Iris pigment epithelial cell (primary cell): ENCODE measurements at places on chromosomes 5 and 9.

DNA sequence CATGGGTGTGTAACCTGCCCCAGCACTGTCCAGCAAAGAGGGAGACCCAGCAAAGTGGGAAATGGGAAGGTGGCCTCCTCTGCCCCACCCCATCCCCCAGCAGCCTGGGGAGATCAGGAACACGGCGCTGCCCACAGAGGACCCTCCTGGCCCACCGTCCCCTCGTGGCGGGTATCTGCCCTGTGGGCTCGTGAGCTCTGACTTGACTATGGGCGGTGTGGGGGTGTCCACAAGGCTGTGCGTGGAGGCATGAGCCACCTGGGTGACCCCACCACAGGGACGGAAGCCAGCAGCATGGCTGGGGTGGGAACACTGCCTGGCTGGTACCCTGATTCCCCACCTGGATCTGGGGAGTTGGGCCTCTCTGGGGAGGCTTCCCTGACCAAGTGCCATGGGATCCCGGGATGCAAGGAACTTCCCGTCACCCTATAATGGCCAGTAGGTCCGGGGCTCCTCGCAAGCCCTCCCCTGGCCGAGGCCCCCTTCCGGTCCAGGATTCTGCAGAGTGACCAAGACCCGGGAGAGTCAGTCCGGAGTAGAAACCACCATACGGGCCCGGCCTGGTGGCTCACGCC, 29.3 kb upstream of the SLC6A19 start:
- no peak for DNase-seq

GRCh38 chr9:35538361-35539234, 48.7 kb downstream of the RUSC2 start:
- peak; percentile 84 for DNase-seq

DNA sequence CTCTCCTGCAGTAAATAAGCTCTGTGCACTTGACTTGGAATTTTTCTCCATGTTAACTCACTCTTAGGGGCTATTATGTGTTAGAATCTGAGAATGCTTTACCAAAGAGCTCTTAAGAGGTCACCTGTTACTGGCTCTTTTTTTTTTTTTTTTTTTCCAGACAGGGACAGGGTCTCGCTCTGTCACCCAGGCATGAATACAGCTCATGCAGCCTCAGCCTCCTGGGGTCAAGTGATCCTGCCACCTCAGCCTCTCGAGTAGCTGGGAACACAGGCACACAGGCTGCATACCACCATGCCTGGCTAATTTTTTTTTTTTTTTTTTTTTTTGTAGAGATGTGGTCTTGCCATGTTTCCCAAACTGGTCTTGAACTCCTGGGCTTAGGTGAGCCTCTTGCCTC, 22.1 kb downstream of the HMGXB3 start:
- no peak for DNase-seq

GRCh38 chr9:133130685-133131244, 9.7 kb upstream of the RALGDS start:
- DNase-seq, result no peak

- no peak for DNase-seq
Observed at GRCh38 chr9:137499858-137500661, 40.9 kb upstream of the NSMF start.

DNA sequence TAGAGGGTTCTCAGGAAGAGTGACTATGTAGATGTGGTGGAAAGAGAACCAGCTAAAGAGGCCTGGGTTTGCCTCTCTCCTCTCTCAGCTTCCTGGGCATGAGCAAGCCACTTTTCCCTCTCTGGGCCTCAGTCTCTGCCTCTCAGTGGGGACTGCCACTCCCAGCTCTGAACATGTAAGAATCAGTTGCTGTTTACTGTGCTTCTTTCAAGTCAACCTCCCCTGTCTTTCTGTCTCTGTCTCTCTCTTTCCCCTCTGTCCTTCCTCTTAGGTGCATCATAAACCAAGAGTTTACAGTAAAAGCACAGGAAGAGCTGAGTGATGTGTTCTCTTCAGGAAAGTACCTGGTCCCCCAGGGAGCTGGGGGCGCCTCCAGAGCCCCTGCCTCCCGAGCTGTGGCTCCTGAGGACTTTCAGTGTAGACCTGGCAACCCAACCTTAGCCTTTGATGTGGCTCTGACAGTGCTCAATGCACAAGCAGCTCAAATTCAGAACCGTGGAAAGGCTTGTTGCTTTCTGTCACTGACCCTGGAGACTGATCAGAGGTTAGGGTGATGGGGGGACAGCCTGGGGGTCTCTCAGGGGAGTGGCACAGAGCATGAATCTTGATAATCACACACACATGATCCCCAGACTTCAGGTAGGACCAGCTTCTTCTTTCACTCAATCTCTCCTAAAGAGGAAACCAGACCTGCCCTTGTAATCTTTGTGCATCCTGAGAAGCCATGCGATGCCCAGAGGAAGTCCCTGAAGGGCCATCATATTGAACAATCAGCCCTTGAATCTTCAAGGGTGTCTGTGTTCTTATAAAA, 59.4 kb upstream of the TNFSF8 start:
- no peak for DNase-seq

- DNase-seq, result no peak
Observed at GRCh38 chr5:142317753-142318152, 7.1 kb downstream of the SPRY4 start.

DNA sequence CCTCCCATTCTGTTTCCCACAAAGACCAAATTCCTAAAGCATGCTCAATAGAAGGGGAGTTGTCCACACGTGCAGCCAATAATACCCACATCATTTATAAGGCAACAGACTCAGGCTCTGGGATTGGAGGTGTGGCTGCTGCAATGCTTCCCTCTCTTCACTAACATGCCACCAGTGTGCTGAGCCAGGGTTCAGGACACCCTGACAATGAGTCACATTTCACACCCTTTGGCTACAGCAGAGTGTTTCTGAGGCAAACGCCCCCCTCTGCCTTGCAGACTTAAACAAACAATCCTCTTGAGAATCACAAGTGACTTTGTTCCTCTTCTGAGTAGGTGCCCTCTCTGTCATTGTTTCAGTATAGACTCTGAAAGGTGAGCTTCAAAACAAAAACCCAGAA, 189.3 kb upstream of the TLE4 start:
- no peak for DNase-seq

- DNase-seq, result no peak
Observed at GRCh38 chr5:152711801-152712388, 306.8 kb upstream of the NMUR2 start.

- no peak for DNase-seq
Observed at GRCh38 chr5:160298189-160298588, 14.2 kb downstream of the CCNJL start.

- peak; percentile 87 for DNase-seq
Observed at GRCh38 chr9:114611516-114612271, 603 bp downstream of the TMEM268 start.

- DNase-seq, result no peak
Observed at GRCh38 chr5:1383344-1383743, 38.4 kb upstream of the CLPTM1L start.

DNA sequence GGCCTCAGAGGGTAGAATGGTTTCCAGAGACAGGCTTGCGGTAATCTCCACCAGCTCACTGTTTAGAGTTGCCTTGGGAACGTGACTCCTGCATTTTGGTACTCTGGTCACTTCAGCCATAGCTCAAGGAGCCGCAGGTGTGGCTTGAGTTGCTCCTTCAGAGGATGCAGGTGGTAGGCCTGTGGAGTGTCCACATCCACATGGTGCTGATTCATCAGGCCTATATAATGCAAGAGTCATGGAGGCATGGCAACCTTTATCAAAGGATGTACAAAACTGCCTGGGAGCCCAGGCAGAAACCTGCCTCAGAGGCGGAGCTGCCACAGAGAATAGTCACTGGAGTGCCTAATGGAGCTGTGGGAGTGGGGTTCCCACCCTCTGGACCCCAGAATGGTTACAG, 114.2 kb downstream of the ANXA1 start:
- DNase-seq, result no peak

DNA sequence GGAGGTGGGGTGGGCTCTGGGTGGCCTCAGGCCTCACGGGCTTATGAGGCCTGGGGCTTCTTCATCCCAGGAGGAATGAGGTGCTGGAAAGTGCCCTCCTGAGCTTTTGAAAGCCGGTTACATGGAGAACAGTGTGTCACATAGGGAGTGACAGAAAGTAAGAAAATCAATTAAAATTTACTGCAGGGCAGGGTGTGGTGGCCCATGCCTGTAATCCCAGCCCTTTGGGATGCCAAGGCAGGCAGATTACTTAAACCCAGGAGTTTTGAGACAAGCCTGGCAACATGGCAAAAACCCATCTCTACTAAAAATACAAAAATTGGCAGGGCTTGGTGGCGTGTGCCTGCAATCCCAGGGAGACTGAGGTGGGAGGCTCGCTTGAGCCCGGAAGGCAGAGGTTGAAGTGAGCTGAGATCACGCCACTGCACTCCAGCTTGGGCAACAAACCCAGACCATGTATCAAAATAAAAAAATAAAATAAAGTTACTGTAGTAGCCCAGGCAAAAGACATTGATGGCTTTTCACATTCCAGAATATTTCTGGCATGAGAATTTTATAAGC, 125.8 kb upstream of the DAPK1 start:
- no peak for DNase-seq
